ENCODE measurements at places on chromosomes 13 and 19.

DNA sequence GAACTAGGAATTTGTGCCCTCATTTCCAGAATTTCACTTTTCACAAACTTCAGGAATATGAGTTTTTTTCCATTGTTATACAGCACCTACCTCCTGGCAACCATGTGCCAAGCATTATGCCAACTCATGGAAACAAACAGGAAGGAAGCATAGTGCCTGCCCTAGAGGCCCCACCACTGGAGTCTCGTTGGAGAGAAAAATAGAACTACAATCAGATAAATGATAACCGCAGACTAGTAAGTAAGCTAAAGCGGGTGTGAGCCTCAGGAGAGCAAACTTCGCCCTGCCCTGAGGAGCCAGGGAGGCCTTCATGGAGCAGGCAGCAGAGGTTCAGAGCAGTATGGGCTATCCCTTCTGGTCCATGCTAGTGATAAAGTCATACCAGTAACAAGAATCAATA lies 75.9 kb downstream of the FRY start:
- no peak for DNase-seq

- no peak for DNase-seq
These were observed 657.3 kb downstream of the EFNB2 start for GRCh38 chr13:105878119-105878700.

DNA sequence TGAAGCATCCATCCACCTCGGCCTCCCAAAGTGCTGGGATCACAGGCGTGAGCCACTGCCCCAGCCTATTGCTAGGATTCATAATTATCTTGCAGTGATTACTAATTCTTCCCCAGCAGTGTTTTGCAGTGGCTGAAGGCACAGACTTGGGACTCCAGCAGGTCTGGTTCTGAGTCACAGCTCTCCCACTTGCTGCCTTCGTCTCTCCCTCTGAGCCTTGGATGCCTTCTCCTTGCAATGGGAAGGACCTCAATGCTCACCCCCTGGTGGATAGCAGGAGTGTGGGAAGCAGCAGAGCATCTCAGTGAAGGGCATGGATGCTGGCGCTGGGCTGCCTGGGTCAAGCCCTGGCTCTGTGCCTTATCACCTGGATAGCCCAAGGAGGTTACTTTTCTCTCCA lies 37.6 kb upstream of the SHKBP1 start:
- DNase-seq: no peak

DNA sequence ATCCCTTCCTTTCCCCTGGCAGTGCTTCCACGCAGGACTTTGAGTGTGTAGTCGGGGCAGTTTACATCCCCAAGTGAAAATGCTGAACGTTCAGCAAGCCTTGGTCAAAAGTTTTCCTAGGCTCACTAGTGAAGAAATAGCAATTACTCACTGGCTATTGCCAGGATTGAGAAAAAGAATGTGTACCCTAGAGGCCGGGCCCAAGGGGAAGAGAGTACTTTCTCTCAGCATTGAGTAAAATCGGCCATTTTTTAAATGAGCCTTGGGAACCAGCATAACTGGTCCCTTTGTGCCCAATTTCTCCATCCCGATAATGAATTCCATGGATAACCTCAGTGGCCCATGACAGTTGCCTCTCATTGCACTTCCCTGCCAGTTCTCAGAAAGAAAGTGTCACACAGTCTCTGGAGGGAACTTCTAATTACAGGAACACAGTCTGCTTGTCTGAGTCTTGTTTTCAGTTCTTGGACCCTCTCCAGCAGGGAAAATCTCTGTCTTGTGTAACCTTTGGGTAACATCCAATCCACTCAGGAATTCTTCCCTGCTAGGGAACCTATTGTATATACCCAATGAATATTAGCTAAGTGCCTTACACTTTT lies 7.3 kb upstream of the OR7D2 start:
- DNase-seq: no peak

GRCh38 chr13:79360095-79360494 lies 46.0 kb downstream of the RBM26 start:
- DNase-seq: no peak

DNA sequence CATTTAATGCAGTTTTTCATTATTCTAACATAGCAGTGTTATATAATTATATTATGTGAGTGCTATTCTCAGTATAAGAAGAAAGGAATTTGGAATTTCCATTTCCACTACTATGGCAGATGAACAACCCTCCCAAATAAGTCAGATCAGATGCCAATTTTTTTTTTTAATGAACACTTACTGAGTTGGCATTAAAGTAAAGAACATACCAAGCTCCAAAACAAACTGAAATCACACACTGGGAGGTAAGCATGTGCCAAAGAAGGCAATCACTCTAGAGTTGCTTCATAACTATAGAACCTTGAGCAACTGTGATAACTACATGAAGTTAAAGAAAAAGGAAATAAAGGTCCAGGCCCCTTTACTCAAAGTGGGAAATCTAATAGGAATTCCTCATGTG lies 90.3 kb downstream of the RNF17 start:
- no peak for DNase-seq

GRCh38 chr13:47415048-47415447 lies 518.2 kb upstream of the HTR2A start:
- no peak for DNase-seq

GRCh38 chr13:29451976-29452375 lies 143.5 kb downstream of the SLC7A1 start:
- DNase-seq: no peak

DNA sequence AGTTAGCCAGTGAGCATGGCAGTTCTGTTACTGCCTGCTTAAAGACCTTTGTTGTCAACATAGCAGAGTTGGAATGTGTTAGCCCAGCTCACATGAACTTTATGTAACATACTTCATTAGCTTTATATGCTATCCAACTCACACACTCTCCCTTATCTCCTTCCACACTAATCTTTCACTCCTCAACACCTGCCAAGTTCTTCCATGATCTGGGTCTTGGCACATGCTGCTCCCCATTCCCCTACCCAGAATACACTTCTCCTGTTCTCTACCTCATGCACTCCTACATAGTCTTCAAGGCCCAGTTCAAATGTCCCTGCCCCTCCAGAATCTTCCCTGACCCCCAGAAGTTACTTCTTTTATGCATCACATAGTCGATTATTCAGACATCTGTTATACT lies 179.3 kb downstream of the KATNAL1 start:
- DNase-seq: no peak

DNA sequence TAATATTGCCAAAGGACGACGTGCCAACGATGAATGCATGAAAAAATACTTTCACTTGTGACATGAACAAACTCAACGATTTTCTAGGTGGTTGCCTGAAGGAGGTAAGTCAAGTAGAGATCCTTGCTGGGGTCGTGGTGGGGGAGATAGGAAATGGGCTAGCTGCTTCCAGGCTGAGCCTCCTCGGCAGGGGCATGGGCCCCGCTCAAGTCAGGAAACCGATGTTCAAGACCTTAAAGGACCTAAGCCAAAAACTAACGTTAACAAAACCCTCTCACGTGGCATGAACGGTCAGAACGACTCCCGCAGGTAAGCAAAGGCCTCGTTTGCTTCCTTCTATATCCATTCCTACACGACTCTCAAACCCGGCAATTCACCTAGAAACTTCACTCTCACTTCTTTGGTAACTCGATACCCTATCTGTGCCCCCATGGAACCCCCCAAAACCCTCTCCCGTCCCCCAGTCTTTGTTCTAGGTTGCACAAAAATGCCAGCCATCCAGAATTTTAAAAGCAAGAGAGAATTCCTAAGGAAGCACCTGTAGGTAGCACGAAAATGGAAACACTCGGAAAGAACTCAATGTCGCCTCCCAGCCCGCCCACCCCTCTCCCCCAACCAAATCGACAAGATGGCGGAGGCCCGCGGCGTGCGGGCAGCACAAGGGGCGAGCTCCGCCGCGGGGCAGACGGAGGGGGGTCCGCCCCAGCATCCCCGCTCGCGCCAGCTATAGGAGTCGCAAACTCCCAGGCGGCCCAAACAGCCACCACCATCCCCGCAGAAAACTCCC lies 13.6 kb downstream of the ACP4 start:
- DNase-seq: no peak

DNA sequence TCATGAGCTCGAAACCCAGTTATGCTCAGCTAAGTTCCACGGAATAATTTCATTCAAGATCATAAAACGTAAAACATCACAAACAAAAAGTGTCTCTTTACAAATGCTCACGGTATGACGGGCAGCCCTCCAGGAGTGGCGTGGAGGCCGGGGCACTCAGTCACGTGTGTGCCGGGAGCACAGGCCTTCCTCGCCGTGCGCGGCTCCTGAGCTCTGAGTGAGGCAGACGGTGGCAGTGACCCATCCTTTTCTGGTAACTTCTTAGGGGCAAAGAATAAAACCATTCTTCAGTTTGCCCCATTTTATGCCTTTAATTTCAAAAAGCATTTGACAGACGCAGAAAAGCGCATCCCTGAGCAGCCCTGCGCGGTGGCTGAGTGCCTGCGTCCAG lies 72.8 kb downstream of the ATP11A start:
- no peak for DNase-seq

- no peak for DNase-seq
These were observed 98.0 kb downstream of the ESD start for GRCh38 chr13:46698910-46699460.

- DNase-seq: no peak
These were observed 1.6 kb downstream of the CALR start for GRCh38 chr19:12939975-12940423.

- DNase-seq: no peak
These were observed 33.9 kb upstream of the SLC7A10 start for GRCh38 chr19:33259539-33259938.

DNA sequence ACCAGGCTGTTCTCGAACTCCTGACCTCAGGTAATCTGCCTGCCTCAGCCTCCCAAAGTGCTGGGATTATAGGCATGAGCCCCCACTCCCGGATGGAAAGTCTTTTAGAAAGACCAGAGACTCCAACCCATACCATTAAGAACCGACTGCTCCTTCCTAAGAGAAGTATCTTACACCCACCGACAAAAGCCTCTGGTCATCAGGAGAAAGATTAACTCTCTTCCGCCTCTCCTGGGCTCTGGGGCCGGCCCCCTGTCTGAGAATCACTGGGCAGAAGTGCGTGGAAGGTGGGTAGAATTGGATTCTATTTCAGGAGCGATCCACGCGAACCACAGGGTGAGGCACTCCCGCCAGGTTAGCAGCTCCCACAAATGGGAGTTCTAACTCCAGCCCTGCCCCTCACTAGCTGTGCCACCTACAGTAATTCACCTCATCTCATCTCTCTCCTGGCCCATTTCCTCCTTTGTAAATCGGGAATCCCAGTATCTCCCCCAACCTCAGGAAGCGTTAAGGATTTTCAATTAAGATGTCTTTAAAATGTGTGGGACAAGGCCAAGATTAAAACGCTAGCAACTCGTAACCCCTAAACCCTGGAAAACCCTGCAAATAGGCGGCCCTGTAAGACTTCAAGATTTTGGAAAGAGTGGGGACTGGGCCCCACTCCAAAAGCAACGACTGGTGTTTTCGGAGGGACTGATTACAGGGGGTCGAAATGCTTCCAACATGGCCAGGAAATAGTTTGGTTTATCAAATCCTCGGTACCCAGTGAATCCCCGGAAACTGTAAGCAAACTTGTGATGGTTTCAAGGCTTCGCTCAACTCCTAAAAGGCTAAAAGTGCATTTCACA lies 1.3 kb downstream of the HNRNPL start:
- DNase-seq: no peak

- no peak for DNase-seq
These were observed 56.3 kb upstream of the DIAPH3 start for GRCh38 chr13:60220072-60220471.

- no peak for DNase-seq
These were observed 1.3 kb downstream of the RHPN2 start for GRCh38 chr19:33063356-33063752.

- DNase-seq: no peak
These were observed 10.0 kb downstream of the NKPD1 start for GRCh38 chr19:45150751-45151281.

- DNase-seq: no peak
These were observed 294.9 kb downstream of the SHISA2 start for GRCh38 chr13:25756912-25757311.

GRCh38 chr13:39468306-39468705 lies 134.7 kb downstream of the LHFPL6 start:
- no peak for DNase-seq

GRCh38 chr19:6250024-6250615 lies 29.7 kb downstream of the MLLT1 start:
- no peak for DNase-seq

GRCh38 chr13:103815619-103816018 lies 749.4 kb upstream of the SLC10A2 start:
- no peak for DNase-seq

DNA sequence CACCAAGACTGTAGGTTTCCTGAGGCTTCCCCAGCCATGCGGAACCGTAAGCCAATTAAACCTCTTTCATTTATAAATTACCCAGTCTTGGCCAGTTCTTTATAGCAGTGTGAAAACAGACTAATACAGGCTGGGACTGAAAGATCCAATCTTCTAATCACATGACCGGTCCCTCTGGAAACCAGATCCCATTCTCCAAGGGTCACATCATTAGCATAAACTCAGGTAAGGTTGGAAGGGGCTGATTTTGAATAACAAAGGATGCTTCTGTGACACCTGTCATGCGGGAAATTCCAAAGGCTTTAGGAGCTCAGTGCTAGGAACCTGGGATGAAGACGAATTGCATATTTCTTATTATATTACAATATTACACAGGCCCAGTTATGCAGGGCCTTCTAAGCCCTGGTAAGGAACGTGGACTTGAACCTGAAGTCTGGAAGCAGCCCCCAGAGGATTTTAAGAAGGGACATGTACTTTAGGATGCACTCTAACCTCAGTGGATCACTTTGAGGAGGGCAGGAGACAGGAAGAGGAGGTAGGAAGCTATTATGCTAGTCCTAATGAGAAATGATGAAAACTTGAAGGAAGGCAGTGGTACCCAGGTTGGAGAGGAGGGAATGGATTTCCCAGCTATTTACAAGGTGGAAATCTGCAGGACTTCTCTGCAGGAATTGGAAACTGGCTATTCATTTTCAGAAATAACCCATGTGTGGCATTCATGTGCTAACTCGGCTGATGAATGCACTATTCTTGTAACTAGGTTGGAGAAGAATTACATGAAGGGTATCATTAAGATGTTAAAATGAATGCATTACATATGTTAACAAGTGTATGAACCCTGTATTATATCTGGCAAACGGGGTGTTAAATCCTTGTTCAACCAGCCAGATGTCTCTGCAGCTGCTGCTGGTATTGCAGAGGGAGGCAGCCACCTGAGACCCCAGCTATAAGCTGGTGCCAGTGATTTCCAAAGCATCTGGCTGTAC lies 19.3 kb downstream of the TNFSF11 start:
- DNase-seq: no peak

Data from activated naive CD8-positive, alpha-beta T cell treated with anti-CD3 and anti-CD28 coated beads, Interleukin-2, amount 50 U/mL, for 16 hours (primary cell).